ENCODE measurements at places on chromosomes 2 and 18. TPM values are rescaled to one million over a fixed set of nuclear protein-coding genes. Genes with fewer than 3 reads are reported as not detected.
A peak's percentile ranks its signal among the peaks of the same experiment; 100 is the strongest.

DNA sequence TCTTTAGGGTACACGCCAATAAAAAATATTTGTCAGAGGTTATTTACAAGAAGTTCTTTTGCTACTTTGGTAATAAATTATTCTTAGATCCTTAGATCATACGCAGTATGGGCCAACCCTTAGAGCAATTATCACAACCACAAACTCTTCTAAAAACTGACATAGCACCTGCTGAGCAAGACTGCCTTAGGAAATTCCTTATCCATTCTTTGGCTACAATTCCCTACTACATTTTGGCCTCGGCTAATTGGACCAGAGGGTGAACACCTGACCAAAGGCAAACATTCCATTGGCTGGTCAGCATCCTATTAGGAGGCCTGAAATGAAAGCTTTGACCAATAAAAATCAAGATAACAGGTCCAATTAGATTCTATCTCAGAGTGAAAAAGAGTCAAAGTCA, 147.6 kb upstream of the CCDC68 start:
- DNase-seq, result no peak
- no peaks in the 10 kb centered on the region for H3K27me3 ChIP-seq
- no peaks in the 10 kb centered on the region for H3K4me1 ChIP-seq
- H3K4me3 ChIP-seq, result no peak overlapping the region

GRCh38 chr2:234880551-234881211, 71.1 kb upstream of the SH3BP4 start:
- no peak overlapping the region for H3K4me3 ChIP-seq
- no peak overlapping the region for H3K27ac ChIP-seq
- peaks cover 7% of the 10 kb centered on the region for H3K4me1 ChIP-seq
- DNase-seq, result no peak

DNA sequence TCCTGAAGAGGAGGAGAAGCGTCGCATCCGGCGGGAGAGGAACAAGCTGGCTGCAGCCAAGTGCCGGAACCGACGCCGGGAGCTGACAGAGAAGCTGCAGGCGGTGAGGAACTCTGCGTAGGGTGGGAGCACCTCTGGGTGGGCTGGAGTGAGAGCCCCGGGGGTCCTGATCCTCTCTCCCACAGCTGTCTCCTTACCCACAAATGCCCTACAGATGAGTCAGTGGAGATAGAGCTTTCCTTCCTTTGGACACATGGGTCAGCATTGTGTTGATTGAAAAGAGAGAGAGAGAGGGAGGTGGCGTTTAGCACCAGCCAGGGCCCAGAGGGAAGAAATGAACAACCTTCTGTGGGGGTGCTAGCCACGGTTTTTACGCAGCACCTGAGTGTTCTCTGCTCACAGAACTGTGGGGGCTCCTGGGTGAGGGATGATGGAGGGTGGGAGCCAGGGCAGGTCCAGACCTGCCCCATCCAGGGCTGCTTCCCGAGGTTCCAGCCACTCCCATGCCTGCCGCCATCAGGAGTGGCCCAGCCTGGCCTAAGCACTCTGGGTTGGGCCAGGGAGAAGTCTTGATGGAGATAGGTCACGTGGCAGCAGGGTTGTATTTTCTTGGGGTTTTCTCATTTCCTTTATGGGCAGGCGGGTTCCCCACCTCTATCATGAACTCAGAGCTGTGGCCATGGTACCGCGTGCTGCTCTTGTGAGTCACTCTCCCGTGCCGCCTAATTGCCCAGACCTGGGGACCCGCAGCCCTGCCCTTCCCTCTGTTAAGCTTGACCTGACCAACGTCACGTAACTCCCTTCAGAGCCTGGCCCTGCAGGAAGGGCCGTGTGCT, 16.3 kb downstream of the FOSL2 start:
- peak overlapping the region; percentile 98 for H3K27ac ChIP-seq
- DNase-seq, result peak; percentile 65
- H3K36me3 ChIP-seq, result no peaks in the 10 kb centered on the region
- peaks cover 79% of the 10 kb centered on the region for H3K4me1 ChIP-seq

DNAJC5G gene
- total RNA-seq, result not detected

DNA sequence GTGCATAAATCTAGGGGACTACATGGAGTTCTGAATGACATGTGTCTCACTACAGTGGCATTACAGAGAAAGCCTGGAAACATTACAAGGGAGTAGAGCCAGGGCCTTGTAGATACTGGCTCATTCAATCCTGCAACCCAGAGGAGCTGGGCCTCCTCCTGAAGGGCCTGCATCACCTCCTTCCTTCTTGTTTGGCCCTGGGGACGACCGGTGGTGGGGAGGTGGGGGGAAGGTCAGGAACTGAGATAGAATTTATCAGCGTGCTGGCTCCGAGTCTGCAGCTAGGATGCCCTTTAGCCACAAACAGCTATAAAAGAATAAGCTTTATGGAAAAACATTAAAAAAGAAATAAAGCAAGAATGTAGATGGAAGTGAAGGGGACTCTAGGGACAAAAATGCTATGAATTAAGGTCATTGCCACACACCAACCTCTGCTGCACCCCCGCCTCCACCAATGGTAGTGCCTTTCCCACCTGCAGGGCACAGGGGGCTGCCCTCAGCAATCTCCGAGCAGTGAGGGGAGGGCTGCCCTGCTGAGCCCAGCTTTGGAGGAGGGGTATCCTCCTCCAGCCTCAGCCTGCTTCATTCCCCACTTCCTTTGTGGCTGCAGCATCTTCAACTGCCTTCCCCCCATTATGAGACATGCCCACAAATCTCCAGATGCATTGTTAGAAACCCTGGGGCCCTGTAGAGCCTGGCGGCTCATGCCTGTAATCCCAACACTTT, 149.0 kb downstream of the MSH2 start:
- peaks cover 15% of the 10 kb centered on the region for H3K36me3 ChIP-seq
- H3K27me3 ChIP-seq, result peaks cover 8% of the 10 kb centered on the region
- no peaks in the 10 kb centered on the region for H3K4me1 ChIP-seq
- no peak overlapping the region for H3K4me3 ChIP-seq
- no peak for DNase-seq
- H3K27ac ChIP-seq, result no peak overlapping the region

DNA sequence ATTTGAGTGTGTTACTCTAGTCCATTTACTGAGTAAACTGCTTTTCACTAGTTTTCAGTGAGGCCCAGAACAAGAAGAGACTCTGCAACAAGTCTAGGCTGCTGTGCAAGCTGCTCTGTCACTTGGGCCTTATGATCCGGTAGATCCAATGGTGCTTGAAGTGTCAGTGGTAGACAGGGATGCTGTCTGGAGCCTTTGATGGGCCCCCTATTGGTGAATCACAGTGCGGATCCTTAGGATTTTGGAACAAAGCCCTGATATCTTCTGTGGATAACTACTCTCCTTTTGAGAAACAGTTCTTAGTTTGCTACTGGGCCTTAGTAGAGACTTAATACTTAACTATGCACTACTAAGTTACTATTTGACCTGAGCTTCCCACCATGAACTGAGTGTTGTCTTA, 150.2 kb downstream of the TMEFF2 start:
- H3K4me3 ChIP-seq, result no peak overlapping the region
- H3K27ac ChIP-seq, result no peak overlapping the region
- no peak for DNase-seq
- H3K27me3 ChIP-seq, result no peaks in the 10 kb centered on the region
- no peaks in the 10 kb centered on the region for H3K4me1 ChIP-seq
- no peaks in the 10 kb centered on the region for H3K36me3 ChIP-seq

DNA sequence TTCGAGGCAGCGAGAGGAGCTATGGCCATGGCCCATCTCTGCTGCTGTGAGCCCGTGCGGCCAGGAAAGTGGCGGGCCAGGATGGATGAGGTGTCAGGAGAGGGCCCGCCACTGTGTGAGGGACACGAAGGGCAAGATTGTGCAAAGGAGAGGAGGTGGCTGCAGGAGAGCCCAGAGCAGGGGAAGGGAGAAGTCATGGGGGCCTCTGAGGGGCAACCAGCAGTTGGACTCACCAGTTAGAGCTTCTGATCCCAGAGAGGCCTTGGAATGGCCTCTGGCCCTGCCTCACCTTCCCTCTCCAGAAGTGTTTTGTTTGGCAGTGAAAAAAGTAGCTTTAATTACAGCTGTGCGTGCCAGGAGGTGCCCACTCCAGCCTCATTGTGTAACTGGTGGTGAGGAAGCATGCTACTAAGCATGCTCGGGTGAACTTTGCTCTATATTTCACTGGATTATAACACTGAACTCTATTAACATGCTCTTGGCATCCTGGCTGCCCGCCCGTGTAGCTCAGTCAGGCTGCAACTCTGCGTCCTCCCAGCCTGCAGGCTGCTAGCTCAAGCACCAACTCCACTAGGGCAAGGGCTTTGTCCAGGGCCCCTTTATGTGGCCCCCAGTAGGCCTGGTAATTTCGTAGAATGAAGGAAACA, 34.2 kb downstream of the IMPA2 start:
- H3K4me3 ChIP-seq, result no peak overlapping the region
- H3K4me1 ChIP-seq, result no peaks in the 10 kb centered on the region
- H3K36me3 ChIP-seq, result peaks cover 2% of the 10 kb centered on the region

DNA sequence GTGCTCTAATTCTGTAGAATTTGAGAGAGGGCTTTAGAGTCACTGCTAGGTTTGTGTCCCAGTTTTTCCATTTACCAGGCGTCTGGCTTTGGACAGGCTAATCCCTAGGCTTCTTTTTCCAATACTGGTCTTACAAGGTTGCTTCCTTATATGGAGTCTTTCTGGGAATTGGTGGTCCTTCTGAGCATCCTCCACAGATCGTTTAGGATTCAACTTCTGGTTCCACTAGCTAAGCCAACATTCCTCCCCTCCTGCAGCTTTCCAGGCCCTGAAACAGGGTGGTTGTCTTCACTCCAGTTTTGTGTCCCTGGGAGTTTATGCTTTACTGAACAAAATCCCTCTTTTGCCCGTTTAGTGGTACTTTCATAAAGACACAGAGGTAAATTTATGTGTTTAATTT, 170.6 kb downstream of the CERS6 start:
- DNase-seq, result no peak
- H3K27ac ChIP-seq, result no peak overlapping the region
- H3K27me3 ChIP-seq, result no peaks in the 10 kb centered on the region
- peaks cover 9% of the 10 kb centered on the region for H3K36me3 ChIP-seq
- peaks cover 47% of the 10 kb centered on the region for H3K4me1 ChIP-seq

DNA sequence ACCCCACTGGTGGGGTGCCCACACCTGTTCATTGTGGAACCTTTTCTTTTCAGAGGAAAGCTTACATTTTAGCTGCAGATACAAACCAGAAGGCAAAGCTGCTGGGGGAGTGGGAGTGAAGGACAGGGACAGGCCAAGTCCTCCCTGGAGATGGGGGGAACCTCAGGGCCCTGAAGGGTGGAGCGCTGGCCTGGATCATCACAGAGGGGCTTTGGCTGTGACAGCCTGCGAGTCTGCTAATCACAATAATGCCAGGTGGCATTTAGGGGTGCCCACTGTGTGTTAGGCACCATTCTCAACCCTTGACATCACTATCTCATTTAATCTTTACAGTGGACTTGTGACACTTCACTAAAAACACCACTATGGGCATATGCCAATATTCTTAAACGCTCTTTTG, 27.4 kb downstream of the KCTD1 start:
- no peaks in the 10 kb centered on the region for H3K36me3 ChIP-seq
- no peak overlapping the region for H3K27ac ChIP-seq
- H3K4me3 ChIP-seq, result no peak overlapping the region
- no peaks in the 10 kb centered on the region for H3K4me1 ChIP-seq
- H3K27me3 ChIP-seq, result no peaks in the 10 kb centered on the region

Data from naive thymus-derived CD8-positive, alpha-beta T cell (primary cell).